ENCODE measurements at places on chromosomes 11 and 22.

DNA sequence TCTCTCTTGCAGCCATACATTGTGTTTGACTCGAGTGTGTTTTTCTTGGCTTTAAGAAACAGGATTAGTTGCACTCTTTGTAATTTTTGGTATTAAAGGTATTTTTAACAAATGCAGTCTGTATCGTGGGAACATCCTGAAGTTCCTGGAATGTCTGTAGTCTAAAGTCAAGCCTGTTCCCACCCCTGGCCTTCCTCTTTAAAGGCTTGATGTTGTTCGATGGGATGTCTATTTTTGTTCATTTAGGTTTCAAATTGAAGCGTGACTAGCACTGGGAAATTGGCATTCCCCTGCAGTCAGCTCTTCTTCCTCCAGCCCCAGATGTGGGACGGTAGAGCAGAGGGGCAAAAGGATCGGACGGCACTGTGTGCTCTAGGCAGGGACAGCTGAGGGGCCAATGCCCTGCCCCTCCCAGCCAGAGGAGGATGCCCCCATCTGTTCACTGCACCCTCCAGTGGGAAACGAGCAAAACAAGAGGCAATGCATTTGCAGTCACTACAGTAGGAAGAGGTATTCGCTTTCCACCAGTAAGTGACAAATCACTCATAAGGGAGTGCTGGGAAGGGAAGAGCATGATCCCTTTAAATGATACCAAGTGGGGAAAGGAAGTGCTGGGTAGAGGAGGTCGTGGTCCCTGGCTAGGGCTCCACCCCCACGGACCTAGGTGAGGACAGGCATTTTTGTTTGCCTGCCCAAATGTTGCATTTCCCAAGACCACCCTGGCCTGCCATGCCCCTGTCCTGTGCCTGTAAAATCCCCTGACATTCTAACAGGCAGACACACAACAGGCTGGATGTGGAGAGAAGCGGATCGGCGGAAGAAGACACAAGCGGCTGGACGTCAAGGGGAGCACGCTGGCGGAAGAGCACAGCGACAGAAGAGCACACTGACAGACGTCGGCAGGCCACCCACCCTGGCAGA is 47.4 kb upstream of the SEPTIN5 start:
- no peak for DNase-seq

DNA sequence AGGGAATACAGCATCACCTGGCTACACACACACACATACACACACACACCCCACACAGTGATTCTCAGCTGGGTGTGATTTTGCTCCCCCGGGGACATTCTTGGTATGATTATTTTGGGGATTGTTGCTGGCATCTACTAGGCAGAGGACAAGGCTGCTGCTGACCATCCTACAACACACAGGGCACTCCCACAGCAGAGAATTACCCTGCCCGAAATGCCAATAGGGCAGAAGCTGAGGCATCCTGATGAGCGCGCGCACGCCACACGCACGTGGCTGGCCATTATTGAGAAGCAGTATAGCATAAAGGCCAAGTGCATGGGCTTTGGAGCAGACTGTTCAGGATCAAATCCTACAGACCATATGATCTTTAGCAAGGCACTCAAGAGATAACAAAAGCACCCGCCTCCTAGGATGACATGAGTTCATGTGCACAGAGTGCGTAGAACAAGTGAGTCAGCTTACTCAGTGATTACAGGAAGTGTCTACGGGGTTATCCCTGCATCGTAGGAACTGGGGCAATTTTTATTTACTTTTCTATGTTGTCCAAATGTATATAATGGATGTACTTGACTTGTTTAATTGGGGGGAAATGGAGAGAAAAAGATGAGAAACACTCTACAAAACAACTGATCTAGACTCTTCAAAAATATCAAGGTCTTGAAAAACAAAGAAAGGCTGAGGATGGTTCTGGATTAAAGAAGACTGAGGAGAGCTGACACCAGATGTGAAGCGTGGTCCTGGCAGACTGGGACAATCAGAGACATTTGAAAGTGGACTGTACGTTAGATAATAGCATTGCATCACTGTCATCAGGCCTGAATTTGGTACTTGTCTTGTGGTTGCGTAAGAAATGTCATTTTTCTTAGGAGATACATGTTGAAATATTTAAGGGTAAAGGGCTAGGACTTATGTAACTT is 7.2 kb upstream of the EHD1 start:
- no peak for DNase-seq

GRCh38 chr11:33574331-33574730 is 126.3 kb downstream of the C11orf91 start:
- DNase-seq = no peak

DNA sequence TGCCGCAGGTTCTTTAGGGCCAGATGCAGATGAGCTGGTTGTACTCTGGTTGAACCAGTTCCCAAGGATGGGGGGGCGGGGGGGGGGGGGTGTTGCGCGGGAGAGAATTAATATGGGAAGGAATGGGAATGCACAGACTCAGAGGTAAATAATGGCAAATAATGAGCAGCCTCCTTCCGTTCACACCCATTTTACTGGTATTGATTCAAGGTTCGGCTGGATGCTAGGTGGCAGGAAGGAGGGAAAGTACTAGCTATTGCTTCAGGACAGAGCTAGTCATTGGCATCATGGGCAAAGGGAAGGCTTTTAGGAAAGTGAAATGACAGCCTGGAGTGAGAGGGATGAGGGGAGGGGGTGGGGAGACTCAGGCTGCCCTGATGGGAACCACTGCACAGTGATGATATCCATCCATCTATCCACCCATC is at the start of gene VSTM5:
VSTM5 (minus strand) TSS at position 25 of the 425 bp plus-strand sequence. CDS start 116 bp downstream, outside the sequence.
- no peak for DNase-seq
